ENCODE measurements at places on chromosomes 16 and 17.

DNA sequence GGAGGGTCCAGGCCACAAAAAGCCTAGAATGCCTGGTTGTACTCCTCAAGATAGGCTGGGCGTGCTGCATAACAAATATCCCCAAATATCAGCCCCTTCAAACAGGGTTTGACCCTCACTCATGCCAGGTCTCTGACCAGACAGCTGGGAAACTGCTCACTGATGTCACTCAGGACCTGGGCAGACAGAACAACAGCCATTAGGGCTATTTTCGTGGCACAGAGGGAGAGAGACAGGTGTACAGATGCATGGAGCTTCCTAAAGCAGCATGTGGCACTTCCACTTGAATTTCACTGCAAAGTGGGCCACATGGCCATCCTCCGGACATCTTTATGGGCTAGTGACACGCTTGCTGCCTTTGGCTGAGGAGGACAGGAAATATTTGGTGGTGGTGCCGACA, 73.1 kb downstream of the SREBF1 start:
- DNase-seq = no peak

- DNase-seq = no peak
These were observed 138.1 kb downstream of the SHISA9 start for GRCh38 chr16:13039526-13039925.

GRCh38 chr16:24978370-24978914, 36.7 kb downstream of the ARHGAP17 start:
- DNase-seq = no peak

GRCh38 chr17:41539071-41539492, 11.0 kb upstream of the KRT19 start:
- no peak for DNase-seq

GRCh38 chr16:25372716-25373115, 115.1 kb upstream of the ZKSCAN2 start:
- no peak for DNase-seq

DNA sequence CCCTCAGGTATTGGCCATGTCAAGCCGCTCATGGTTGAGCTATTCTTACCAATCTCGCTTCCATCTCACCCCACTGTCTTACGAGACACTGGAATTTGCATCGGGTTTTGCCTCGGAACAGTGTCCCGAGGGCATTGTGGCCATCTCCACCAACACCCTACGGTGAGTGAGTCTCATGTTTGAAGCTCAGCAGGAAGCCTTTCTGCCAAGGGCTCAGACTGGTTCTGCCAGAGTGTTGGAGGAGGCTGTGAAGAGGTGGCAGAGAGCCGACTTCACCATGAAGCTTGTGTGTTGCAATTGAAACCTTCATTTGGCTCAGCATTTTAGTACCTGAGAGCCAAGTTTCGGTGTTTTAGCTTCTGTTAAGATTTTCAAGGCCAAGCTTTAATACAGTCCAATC, 38.0 kb downstream of the SF3B3 start:
- DNase-seq = no peak

DNA sequence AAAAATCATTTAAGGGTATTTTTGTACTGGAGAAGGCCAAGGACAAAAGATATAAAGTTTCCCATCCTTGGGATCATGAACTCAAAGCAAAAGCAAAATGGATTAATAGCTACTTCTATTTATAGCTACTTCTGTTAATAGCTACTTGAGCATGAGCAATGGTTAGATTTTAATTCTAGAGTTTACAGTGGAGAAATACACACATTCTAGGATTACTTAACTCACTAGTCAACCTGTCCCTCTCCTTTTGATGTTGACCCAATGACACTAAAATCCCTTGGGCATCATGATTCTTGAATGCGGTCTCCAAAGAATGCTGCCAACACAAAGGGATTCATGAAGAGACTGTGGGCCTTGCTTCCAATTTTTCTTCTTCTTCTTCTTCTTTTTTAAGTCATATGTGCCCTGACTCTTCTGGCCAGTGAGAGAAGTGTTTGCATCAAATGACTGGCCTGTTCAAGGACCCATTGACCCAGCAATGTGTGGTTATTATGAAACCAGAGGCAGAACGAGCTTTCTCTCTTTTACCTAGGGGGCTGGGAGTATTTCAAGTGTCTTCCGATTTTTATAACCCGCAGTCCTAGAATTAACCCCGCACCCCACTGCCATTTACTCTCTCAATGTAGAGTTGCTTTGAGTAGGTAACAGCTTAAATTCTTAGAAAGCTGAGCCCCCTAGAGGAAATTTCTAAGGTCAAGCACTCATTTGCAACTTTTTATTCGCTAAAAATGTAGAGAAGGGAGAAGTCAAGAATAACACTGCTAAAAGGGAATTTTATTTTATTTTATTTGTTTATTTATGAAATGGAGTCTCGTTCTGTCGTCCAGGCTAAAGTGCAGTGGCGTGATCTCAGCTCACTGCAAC, 34.6 kb downstream of the OTOA start:
- no peak for DNase-seq

DNA sequence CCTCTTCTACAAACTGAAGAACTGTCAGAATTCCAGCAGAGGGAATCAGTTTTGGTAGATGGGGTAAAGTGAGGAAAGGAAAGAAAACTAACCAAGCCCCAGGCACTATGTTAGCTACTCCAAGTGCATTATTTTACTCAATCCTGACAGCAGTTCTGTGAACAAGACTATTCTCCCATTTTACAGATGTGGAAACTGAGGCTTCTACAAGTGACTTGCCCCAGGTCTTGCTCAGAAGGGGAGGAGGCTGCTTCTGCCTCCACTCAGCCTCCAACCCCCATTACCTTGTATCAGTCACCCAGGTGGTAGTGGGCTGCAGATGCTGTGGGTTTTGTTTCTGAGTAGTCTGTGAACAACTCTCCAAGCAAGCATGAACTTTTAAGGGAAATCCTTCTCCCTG, 315.2 kb upstream of the MAF start:
- no peak for DNase-seq

DNA sequence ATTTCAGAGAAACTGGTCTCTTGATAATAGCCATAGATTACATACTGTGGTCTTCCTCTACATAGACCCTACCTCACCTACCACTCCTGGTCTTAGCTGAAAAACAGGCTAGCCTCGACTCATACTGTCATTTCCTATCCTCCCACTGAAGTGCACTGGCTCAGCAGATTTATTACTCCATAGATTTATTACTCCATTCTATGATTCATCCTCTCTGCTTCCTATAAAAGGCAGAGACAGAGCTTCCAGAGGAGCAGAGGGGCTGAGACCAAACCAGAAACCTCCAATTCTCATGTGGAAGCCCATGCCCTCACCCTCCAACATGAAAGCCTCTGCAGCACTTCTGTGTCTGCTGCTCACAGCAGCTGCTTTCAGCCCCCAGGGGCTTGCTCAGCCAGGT, at the start of gene CCL7:
CCL7 (plus strand) TSS at position 253 of the 400 bp plus-strand sequence; CDS start at position 323, 70 bp downstream.
- DNase-seq = no peak

DNA sequence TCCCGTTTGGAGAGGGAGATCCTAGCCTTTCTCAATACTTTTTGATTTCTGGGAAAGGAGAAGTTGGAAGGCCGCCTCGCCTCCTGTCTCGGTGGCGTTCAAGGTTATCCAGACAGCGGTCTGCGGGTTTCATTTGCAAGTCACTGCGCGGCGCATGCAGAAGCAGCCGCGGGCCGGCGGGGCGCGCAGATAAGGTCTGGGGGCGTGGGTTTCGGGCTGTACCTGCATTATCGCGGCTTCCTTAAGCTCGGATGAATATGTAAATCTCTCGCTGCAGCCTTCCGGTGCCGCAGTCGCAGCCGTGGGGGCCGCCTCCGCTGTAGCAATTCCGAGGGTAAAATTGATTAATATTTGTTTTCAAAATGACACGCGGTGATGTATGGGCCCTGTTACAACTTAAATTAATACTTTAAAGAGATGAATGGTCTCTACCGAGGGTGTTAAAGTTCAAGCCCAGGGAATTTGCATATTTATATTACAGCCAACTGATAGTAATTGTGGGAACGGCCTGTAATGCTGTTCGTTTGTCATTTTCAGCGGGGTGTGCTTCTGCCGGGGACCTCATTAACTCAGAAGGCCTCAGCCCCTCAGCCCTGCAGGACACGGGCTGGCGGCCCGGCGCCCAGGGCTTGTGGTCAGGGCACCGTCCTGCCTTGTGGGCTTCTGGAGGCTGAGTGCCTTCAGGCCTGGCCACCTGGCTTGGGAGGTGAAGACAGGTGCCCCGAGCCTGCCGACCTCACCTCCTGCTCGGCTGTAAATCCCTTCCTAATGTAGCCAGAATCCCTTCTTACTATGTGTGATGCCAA, 99.4 kb downstream of the CYLD start:
- DNase-seq = peak; percentile 12

DNA sequence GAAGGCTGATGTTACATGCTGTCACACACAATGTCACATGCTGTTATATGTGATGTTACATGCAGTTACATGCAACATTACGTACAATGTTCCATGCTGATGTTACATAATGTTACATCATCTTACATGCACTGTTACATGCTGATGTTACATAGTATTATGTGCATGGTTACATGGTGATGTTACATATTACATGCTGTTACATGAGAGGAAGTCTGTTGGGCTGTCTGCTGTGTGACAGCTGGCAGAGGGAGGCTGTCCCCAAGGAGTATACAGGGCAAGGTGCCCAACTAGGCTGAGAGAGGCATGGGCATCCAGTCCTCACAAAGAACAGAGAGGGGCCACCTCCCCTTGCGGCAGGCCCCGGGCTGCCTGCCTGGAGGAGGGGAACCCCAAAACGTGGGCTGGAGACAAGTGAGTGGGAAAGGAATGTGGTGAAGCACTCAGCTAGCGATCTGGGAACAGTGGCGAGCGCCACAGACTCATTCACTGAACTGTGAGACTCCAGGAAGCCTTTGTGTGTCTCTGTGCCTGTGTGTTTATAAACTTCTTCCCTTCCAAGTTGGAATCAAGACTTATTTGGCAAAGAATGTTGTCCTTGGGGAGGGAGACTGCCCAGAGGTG, 30.6 kb downstream of the TMEM92 start:
- no peak for DNase-seq

GRCh38 chr16:68134644-68135043, 49.5 kb downstream of the NFATC3 start:
- DNase-seq = no peak

DNA sequence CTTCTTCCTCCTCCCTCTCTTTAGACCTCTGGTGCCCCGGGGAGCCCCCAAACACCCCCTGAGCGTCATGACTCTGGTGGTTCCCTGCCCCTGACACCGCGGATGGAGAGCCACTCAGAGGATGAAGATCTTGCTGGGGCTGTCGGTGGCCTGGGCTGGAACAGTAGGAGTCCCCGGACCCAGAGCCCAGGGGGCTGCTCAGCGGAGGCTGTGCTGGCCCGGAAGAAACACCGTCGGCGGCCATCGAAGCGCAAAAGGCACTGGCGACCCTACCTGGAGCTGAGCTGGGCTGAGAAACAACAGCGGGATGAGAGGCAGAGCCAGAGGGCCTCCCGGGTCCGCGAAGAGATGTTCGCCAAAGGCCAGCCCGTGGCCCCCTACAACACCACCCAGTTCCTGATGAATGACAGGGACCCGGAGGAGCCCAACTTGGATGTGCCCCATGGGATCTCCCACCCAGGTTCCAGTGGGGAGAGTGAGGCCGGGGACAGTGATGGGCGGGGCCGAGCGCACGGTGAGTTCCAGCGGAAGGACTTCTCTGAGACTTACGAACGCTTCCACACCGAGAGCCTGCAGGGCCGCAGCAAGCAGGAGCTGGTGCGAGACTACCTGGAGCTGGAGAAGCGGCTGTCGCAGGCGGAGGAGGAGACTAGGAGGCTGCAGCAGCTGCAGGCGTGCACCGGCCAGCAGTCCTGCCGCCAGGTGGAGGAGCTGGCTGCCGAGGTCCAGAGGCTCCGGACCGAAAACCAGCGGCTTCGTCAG, 7.5 kb downstream of the HEXIM2 start:
- no peak for DNase-seq

- DNase-seq = no peak
These were observed 102.2 kb downstream of the AATF start for GRCh38 chr17:37050920-37051319.

DNA sequence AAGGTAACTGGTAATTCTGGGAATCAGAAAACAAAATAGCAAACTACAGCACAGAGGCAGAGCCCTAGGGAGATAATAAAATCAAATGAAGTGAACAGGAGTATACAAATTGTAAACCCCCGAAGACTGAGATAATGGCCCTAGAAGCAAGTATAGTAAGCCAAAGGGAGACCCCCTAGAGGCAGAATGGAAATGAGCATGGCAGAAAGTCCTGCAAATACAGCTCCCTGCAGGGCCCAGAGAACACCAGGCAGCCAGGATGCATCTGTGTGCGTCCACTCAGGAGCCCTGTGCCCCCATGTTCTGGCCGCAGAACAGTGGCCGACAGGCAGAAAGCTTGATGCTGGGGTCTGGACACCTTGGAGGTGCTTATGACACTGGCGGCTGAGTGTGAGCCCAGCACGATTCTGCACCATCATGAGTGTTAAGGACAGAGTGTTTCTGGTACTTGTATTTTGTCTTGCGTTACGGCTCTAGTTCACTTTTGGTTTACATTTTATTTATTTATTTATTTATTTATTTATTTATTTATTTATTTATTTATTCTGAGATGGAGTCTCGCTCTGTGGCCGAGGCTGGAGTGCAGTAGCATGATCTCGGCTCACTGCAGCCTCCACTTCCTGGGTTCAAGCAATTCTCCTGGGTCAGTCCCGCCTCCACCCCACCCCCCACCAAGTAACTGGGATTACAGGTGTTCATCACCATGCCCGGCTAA, 48.7 kb downstream of the RGS9 start:
- DNase-seq = no peak

- DNase-seq = no peak
These were observed 18.9 kb downstream of the TVP23A start for GRCh38 chr16:10799736-10800135.

DNA sequence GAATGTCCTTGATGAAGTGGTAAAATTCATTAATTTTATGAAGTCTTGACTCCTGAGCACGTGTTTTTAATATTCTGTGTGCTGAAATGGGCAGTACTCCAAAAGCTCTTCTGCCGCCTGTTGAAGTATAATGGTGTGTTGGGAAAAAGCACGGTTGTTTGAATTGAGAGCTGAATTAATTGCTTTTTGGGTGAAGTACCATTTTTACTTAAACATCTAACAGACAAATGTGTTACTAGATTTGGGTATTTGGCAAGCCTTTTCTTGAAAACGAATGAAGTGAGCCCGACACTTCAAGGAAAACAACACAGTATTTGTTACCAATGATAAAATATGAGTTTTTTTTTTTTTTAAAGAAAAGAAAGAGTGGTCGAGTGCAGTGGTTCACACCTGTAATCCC, 22.5 kb downstream of the WWP2 start:
- no peak for DNase-seq

GRCh38 chr17:70987867-70988340, 818.6 kb downstream of the KCNJ2 start:
- no peak for DNase-seq

- no peak for DNase-seq
These were observed 98.3 kb upstream of the GOT2 start for GRCh38 chr16:58832386-58832895.
